LNCaP clone FGC (cell line): ENCODE measurements at places on chromosomes 11 and 22.
A peak's percentile ranks its signal among the peaks of the same experiment; 100 is the strongest.

GRCh38 chr11:7909585-7910285 is 21.3 kb downstream of the OR10A6 start:
- no peak for DNase-seq

GRCh38 chr22:29769723-29770321 is 2.7 kb downstream of the UQCR10 start:
- DNase-seq, result no peak

DNA sequence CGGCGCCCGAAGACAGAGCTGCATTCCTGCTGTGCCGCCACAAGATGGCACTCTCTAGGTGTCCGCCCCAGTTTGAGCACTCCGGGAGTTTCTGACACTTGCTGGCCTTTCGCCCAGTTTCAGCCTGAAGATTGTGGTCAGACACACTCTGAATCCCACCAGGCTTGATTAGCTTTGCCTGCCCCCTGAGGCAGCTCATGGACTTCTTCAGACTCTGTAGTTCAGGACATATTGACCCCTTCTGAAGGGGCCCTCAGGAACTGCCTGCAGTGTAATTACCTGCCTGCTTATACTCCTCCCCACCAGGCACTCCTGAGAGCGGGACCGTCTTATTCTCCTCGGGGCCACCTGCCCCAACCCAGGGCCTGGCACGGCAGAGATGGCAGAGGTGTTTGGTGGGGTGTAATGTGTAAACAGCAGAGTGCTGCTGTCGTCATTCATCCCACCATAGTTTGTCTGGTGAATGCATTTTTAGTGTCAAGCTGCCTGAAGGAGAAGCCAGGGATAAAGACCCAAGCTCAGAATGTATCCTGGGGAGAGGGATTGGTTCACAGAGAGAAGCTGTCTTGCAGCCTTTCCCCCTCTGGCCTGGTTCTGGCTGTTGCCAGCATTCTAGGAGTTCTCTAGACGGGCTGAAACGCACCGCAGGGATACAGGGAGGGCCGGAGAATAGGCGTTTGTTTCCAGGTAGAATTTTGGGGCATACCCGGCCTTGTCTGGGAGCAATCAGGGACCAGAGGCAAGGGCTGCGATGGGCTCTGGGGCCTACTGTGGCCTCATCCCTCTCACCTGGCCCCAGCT is 46.4 kb downstream of the EIF3F start:
- DNase-seq, result peak; percentile 38

- DNase-seq, result no peak
These were observed 57.0 kb downstream of the CTTN start for GRCh38 chr11:70455354-70455753.

DNA sequence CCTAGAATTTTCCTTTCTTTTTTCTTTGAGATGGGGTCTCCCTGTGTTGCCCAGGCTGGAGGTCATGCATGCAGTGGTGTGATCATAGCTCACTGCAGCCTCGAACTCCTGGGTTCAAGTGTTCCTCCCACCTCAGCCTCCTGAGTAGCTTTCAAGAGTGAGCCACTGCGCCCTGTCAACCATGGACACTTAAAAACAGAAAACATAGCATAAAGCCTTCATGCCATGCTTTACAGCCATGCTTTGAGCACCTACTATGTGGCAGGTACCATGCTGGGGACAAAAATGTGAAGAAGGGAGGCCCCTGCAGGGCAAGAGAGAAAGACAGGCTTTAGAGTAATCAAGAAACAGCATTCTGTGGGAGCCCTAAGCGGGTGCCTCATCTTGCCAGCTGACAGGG is 13.7 kb upstream of the GNB1L start:
- no peak for DNase-seq

- DNase-seq, result no peak
These were observed 2.0 kb downstream of the KCNJ11 start for GRCh38 chr11:17386331-17387084.

DNA sequence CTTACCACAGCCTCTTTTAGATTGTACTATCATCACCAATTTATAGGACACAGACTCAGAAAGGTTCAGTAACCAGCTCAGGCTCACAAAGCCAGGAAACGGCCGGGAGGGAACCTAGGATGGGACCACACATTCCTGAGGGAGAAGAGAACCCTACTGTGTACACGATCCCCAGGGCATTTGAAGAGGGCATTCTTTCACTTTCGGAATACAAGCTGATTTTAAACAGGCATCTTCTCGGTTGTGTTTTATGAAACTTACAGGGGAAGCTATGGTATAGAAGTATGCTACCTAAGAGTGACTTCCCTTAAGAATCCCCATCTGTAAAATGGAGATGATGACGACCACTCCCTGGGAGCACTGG is 19.0 kb downstream of the SMCO4 start:
- no peak for DNase-seq

DNA sequence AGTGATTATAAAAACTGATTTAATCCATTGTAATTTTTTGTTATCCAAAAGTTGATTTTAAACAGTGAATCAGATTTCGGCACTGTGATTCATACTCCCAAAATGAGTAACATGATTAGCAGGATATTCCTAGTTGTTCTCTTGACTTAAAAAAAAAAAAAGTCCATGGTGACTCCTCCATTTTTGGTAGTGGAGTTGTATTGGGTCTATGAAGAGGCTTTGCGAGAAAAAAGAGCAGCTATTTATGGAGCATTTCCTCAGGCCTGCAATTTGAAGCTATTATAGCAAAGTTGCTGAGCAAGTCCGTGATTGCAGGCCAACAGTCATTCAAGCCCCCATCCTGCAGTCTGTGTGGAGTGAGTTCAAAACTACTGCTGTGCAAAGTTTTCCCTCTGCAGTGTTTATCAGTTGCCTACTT is 28.8 kb downstream of the YAP1 start:
- no peak for DNase-seq
